ENCODE measurements at places on chromosomes 3 and 15.

DNA sequence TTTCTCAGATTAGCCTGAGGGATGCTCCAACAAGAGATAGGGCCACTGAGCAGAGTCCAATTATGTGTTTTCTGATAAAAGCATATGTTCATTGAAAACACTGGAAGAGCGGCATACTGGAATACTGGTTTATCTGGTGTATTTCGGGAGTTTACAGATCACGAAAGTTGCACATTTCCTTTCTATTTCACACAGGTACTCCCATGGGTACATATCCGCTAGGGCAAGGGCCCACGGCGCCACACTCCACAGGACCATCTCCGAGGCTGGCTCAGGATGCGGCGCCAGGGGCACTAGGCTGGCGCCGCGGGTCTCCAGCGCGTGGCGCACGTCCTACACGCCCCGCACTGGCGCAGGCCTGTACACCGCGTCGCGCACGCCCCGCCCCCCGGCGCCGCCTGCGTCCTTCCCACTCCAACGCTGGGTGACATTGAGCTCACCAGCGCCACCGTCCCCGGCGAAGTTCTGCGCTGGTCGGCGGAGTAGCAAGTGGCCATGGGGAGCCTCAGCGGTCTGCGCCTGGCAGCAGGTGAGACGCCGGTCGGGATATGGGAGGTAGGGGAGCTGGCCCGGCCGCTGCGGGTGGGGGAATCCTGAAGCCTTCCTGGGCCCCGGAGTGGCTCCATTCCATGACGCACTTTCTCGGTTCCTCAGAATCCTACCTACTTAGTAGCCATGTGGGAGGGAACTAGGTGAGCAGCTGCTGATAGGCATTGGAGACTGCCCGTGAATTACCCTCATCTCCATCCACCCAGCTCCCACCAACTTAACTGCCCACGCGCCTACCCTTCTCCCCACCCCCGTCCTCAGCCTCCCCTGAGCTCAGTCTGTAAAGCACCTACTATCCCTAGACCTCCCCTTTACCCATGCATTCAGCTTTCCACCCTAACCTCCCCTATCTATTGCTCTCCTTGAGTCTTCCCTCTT lies at the start of gene FAM162A:
Gene FAM162A, plus strand, starts transcription at position 412 of the 927 bp plus-strand sequence. Its CDS starts 84 bp downstream, at position 496.
- DNase-seq, result peak; percentile 95

GRCh38 chr3:43117257-43117656 lies 11.4 kb upstream of the POMGNT2 start:
- DNase-seq, result no peak

GRCh38 chr3:108966773-108967172 lies 13.1 kb upstream of the GUCA1C start:
- no peak for DNase-seq

DNA sequence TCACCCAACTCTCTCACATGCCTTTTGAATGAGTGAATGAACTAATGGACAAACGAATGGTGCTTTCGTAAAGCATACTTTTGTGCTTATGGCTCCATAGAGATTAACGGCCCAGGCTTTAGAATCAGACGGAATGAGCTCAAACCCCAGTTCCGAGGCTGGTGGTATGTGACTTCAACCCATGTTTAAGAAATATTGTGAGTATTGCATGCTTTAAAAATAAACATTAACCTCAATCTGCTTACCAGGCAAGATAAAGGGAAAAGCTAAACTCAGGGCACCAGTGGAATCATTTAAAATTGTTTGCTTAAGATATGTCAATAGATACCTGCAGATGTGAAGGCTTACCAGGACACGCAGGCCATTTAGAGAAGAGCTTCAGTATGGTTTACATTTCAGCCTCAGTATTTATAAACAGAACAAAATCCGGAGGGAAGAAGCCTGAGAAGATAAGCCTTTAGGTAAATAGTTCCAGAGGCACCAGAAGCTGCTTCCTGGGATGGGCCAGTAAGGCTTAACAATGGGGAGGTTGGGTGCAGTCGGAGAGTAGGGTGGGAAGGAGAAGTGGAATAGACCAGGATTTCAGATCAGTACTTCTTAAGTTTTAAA lies 186.4 kb downstream of the ADAMTS9 start:
- no peak for DNase-seq

GRCh38 chr15:22224241-22224671 lies 143.9 kb downstream of the OR4M2 start:
- DNase-seq, result no peak

- no peak for DNase-seq
These were observed 332.9 kb upstream of the RASGRP1 start for GRCh38 chr15:38897551-38897950.

- no peak for DNase-seq
These were observed 2.8 kb downstream of the COL6A6 start for GRCh38 chr3:130519754-130520153.

DNA sequence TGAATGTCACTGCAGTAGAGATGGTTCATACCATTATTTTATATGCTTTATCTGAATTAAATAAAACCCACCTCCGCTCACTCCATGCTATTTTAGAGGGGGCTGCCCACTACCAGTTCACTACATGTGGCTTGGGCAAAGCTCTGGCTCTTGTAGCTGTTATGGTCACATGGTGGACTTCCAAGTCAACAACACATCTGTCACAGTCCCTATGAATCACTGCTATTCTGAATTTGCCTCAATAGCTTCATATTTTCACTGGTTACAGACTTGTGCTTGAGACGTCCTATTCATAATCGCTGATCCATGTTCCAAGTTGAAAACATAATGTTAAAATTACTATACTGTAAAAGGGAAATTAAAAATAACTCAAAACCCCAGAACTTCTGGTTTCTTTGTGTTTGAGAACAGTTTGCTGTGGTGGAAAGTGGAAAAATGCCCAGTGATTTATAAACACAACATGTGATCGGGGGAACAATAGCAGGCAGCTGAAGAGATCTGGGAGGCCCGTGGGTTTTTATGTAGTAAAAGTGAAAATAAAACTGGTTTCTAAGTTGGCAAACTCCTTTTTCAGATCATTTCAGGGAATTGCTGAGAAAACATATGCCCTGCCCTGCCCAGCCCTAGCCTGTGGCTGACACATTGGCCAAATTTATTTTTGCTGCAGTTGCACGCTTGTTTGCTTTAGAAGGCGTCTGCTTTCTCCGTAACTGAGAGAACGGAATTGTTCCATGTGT lies 128.8 kb upstream of the PRR23C start:
- DNase-seq, result peak; percentile 21

DNA sequence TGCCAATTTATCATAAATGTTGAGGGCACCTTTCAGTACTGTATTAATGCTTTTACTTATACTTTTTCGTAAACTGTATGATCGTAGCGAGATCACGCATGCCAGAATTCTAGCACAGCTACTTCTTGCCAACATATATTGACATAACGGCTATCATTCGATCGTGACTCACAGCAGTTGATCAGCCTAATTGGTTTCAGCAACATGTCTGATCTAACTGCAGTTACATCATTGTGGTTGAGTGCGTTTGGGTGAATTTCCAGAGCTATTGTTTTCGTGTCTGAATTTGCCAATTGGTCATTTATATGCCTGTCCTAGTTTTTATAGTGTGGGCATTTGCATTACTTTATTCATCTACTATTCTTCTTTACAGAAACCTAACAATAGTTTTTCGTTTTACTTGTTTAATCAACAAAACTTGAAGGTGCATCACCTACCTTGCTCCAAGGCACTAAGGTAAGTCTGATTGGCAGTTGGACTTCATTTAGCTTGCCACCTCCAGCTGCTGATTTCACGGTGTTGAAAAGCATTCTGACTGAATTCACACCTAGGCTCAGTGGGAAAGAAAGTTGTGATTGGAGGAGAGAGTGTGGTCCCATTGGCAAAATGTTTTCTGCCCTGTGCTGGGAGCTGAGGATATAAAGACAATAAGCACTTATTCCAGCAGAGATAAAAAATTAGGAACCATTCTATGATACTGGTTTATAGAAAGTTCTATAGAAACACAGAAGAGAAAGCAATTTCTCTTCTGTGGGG lies 120.9 kb upstream of the RGMA start:
- DNase-seq, result no peak

DNA sequence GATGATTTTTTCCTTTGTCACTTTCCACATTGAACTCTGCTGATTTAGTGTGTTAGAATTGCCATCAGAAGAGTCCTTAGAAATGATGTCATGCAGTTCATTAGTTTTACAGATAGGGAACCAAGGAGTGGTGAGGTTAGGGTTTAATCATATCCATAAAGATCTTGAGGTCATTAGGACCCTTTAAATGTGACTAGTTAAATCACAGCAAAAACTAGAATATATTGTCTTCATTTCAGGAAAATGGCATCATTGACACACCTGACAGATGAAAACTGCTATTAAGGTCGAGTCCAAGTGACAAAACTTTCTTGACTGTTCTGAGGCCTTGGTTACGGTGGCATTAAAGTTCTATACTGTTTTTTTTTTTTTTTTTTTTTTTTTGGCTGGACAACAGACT lies 50.5 kb downstream of the MBNL1 start:
- no peak for DNase-seq

- no peak for DNase-seq
These were observed 61.1 kb downstream of the KCNMB2 start for GRCh38 chr3:178597371-178597770.

DNA sequence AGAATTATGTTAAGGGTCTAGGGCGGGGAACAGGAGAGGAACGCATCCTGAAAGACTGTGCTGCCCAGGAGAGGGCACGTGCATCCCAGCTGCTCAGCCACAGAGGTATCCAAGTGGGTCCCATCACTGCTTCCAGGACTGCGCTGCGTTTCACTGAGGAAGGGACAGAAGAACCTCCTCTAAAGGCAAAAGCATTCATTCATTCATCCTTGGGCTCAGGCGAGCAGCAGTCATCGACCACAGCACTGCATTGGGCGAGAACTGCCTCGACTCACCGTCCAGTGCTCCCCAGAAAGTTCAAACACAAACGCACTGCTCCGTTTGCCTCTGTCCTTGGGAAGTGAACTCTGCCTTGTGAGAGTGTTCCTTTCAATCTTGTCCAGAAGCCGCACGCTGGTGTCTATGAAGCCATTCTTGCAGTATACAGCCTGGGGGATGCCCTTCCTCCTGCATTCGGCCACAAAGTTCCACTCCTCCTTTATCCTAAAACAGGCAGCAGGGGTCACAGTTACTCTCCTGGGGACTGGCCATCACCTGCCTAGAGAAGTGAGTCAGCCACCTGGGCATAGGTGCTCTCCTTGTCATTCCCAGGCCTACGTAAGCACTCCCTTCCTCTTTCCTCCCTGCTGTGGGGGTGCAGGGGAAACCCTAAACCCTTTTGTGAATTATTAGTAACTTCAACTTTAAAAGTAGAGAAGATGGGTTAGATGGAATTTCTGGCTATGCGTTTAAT lies 21.2 kb downstream of the LRRC2 start:
- DNase-seq, result no peak

GRCh38 chr3:182626484-182627467 lies 166.5 kb upstream of the ATP11B start:
- peak; percentile 42 for DNase-seq

DNA sequence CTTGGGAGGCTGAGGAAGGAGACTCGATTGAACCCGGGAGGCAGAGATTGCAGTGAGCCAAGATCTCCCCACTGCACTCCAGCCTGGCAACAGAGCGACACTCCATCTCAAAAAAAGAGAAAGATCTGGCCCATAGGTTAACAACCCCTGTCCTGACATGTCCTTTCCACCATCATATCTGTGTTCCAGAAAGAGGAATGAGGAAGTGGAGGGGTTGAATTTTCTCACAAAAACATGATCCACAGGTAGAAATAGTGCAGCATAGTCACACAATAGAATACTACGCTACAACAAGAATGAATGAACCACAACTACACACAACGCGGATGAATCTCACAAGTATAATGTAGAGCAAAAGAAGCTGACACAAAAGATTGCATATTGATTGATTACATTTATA lies 4.7 kb upstream of the SLC51B start:
- no peak for DNase-seq

DNA sequence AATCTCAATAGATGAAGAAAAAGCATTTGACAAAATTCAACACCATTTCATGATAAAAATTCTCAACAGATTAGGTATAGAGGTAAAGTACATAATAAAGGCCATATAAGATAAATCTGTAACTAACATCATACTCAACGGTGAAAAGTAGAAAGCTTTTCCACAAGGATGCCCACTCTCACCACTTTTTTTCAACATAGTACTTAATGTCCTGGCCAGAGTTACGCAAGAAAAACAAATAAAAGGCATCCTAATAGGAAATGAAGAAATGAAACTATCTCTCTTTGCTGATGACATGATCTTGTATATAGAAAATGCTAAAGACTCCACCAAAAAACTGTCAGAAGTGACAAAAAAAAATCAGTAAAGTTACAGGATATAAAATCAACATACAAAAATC lies 33.0 kb downstream of the THBS1 start:
- DNase-seq, result no peak

GRCh38 chr3:98501270-98501669 lies 3.8 kb downstream of the OR5K2 start:
- DNase-seq, result no peak

- peak; percentile 8 for DNase-seq
These were observed 130.7 kb downstream of the EBLN2 start for GRCh38 chr3:73192036-73192738.

DNA sequence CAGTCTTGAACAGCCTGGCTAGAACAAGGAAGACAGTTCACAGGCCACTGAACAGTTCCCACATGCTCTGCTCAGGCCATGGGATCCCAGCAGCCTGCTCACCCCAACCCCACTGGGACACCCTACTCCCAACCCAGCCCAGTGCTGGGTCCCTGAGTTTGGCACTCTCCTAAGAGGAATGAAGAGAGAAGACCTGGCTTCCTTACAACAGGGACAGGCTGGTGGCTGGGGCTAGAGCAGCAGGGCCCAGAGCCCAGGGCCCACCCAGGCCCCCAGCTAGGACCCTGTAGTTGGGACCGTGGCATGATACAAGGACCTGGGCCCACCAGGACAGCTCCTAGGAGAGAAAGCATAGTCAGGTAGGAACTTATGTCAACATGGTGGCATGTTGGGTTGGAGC lies 43.4 kb downstream of the SEMA3G start:
- DNase-seq, result no peak

GRCh38 chr3:184203526-184203925 lies 17.5 kb downstream of the ABCF3 start:
- DNase-seq, result no peak

- DNase-seq, result no peak
These were observed 186.9 kb upstream of the CRBN start for GRCh38 chr3:3366386-3366785.

DNA sequence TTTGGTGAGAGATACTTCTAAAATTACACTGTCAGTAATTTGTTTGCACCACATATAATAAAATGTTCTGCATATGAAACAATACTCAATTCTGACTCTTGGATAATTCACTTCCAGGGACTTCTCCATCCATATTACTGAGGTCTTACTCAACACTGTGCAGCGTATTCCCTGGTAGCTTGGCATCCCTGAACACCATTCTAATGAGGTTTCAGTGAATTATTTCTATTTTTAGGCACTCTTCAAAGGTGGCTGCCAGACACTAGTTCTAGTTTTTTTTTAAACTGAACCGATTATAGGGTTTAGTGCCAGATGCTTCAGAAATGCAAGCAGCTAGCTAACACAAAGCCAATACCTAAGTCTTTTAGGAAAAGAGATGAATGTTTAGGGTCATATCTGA lies 283.3 kb downstream of the FEZF2 start:
- no peak for DNase-seq

- no peak for DNase-seq
These were observed 84.2 kb upstream of the SLC4A7 start for GRCh38 chr3:27568393-27568792.

GRCh38 chr3:141143517-141143916 lies 88.1 kb upstream of the PXYLP1 start:
- no peak for DNase-seq

- no peak for DNase-seq
These were observed 223.1 kb downstream of the RPLP1 start for GRCh38 chr15:69675731-69676130.

- DNase-seq, result no peak
These were observed 126.7 kb downstream of the ARNT2 start for GRCh38 chr15:80530737-80531365.
